ENCODE measurements at places on chromosomes 2 and 18.

GRCh38 chr2:229160180-229160579, 110.9 kb downstream of the PID1 start:
- no peak for DNase-seq

DNA sequence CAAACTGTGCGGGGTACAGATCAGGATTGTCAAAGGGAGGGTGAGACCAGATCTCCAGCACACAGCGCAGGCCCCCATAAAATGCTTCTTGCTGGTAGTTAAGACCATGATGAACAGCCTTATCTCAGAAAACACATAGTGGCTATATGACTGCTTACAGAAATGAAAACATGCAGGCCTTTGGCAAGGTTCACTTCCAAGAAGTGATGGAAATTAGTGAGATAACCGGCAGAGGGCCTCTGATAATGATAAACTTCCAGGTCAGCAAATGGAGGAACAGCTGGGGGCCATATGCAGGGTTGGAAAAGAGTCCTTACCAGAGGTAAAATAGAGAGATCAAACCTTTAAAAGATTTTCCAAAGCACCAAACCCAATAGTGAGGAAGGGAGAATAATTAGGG, 46.6 kb downstream of the CFAP221 start:
- DNase-seq = no peak

- no peak for DNase-seq
Observed at GRCh38 chr2:15942711-15943345, 2.5 kb downstream of the MYCN start.

GRCh38 chr18:45526114-45526841, 89.0 kb upstream of the SLC14A2 start:
- DNase-seq = peak; percentile 14

GRCh38 chr2:33420726-33421125, 55.7 kb upstream of the RASGRP3 start:
- DNase-seq = peak; percentile 48

GRCh38 chr18:3747176-3747973, 297.4 kb downstream of the TGIF1 start:
- DNase-seq = no peak

DNA sequence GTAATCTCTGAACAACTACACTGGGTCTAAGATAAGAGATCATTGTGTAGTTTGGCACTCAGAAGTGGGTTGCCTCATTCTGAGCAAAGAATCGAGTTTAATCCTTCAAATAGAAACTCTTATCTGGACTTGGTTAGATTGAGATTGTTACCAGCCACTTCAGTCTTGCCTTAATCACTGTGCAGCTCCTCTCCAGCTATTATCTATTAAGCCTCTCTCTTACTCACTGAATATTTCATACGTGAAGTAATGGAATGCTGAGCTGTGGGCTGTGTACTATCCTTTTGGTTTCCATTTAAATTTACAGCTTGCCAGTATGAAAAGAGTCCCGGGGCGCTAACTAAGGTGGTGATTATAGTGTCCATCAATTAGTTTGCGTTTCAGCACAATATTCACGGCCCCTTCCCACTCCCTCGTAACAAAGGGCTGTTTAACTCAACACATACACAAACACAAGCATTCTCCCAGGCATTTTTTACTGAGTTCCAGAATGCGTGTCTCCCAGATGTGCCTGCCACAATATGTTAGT, 65.7 kb upstream of the NCKAP5 start:
- peak; percentile 79 for DNase-seq

DNA sequence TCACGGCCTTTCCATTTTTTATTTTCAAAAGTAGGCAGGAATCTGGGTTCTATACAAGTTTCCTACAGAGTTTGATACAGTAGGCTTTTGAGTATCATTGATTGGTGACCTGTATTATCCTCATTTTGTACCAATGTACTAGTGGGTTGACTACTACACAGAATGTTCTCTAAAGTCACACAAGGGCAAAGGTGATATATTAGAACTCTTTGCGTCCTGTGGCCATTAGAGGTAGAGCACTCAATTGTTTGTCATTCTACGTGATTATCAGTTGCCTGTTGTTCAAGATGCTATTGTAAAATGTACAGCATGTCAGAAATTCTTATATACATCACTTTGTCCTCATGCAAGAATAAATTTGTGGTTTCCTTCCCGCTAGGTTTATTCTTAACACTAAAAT, 24.8 kb downstream of the WDR75 start:
- no peak for DNase-seq

DNA sequence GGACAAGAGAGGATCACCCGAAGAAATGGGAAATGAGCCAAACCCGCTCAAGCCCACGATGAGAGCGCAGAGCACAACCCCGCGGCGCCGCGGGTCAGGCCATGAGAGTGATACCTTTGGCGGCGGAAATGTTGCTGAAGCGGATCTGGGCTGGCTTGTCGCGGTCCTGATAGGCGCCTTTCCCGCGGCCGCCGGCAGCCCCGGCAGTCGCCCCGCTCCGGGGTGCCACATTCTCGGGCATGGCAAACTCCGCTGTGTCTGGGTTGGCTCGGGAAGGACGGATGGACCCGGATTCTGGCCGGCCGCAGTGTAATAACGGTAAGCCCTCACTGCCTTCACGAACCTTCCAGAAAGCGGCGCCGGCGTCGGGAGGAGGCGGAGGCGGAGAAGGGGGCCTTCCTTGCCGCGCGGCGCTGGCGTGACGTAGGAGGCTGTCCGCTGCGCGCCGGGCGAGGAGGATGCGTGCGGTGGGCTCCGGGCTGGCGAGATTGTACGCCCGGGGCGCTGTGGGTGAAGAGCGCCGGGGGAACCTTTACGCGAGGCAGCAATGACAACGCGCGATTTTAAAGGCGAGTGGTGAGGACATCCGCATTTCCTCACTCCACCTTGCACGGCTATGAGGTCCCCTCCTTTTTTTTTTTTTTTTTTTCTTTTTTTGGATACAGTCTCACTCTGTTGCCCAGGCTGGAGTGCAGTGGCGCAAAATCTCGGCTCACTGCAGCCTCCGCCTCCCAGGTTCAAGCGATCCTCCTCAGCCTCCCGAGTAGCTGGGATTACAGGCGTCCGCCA, at the start of gene CCT4:
Gene CCT4 (minus strand): TSS at position 390 of the 789 bp plus-strand sequence. CDS start 149 bp downstream, at position 241.
- DNase-seq = peak; percentile 75

DNA sequence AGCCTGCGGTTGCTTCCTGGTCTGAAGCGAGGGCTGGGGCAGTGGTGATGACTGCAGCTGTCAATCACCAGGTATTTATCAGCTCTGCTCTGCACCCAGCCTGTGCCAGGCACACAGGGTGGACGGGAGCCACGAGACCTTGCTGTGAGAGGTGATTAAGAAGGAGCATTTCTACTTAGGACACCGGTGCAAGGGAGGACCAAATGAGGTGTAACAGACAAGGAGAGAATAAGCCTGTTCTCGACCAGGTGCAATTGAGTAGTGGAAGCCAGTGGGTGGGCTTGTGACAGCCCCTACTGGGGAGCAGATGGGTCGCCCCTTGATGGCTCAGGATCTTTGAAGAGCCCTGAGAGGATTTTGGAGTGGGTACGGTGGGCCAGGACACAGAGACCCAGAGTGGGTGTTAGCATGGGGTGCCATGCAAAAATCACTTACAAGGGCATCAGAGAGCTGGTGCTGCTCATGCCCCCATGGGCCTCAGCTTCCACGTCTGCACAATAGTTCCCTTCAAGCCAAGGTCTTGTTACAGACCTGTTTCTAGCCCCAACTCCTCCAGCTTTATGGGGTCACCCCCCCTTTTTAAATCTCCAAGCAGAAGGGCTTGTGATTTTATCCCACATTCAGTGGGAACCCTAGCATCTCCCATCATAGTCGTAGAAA, 24.6 kb downstream of the GPR55 start:
- DNase-seq = no peak

DNA sequence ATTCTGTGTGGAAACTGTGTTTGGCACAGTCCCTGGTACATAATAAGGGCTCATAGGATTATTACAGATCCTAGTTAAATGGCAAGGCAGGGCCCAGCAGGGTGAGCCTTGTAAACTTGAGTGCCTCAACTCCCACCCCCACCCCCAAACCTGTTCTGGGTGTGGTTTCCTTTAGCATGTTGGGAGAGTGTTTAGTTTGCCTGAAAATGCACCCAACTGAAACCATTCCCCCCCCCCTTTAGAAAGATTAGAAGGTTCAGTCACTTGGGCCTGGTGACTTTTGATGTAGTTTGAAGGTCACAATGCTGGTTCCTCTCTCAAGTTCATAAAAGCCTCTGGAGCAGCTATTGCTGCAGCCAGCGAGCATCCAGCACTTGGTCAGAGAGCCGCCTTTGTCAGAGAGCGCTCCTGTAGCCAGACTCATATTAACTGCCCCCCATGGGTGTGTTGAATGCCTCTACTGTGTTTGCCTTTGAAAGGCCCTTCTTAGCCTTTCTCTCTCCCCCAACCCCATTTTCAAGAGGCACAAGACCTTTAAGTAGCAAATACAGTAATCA, 113.7 kb downstream of the SPTBN1 start:
- DNase-seq = no peak

- DNase-seq = no peak
Observed at GRCh38 chr2:71785516-71785981, 332.2 kb downstream of the DYSF start.

GRCh38 chr2:107986278-107987217, at the start of gene SLC5A7:
TSS of gene SLC5A7 (plus strand) at chr2:107986524. CDS start at chr2:107988156, 1,632 bp downstream.
- no peak for DNase-seq

- peak; percentile 81 for DNase-seq
Observed at GRCh38 chr18:63161761-63162195, 157.8 kb downstream of the BCL2 start.

- DNase-seq = no peak
Observed at GRCh38 chr18:57581301-57581934, 5.1 kb downstream of the FECH start.

DNA sequence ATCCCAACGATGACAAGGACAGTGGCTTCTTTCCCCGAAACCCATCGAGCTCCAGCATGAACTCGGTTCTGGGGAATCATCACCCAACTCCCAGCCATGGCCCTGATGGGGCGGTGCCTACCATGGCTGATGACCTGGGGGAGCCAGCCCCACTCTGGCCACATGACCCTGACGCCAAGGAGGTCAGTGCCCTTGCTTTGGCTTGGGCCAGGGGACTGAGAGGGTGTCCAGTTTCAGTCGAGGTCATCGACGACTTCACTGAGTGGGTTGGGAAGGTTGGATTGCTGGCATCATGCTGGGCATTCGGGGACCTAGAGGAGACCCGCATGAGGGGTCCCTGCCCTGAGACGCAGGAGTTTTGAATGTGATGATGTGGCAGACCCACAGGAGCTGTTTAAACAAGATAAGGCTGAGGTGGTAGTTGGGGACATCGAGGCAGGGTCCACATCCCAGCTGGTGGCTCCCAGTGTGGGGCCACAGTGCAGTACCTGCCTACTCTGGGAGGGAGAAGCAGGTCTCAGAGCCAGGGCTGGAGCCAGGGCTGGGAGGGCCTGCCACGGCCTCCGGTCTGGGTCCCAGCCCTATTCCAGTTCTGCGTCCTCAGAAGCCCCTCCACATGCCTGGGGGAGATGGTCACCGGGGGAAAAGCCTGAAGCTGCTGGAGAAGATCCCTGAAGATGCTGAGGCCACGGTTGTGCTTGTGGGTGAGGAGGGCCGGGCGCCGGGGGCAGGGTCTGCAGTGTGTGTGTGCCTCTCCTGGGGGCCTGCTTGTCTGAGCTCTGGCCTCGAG, 6.0 kb downstream of the SLC4A3 start:
- no peak for DNase-seq

- DNase-seq = no peak
Observed at GRCh38 chr18:76592981-76593381, 97.9 kb upstream of the ZNF516 start.

DNA sequence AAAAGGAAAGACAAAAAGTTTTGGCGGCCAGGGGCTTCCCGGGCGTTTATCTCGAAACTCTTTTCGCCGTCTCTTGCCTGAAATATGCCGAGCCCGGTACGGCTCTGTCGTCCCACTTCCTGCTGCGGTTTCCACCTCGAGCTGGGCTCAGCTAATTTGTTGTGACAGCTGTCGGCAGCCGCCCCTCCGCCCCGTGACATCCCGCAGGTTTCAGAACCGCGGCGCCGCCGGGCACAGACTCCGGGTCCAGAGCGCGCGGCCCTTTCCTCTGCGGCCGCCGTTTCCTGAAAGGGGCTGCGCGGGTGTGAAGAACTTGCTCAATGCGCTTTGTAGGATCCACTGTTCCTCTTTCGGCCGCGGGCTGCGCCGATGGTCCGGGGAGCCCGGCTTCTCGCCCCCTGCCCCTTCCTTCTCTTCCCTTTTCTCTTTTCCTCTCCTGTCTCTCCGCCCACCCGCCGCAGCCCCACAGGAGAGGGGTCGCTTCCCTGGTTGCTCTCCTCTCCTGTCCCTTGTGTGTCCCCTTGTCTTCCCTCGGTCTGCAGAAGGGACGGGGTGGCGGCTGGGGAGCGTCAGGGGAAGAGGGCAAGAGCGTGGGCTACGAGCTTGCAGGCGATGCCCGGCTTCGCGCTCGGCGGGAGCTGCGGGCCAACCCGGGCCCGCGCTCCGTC, 648 bp downstream of the ARID5A start:
- peak; percentile 78 for DNase-seq

DNA sequence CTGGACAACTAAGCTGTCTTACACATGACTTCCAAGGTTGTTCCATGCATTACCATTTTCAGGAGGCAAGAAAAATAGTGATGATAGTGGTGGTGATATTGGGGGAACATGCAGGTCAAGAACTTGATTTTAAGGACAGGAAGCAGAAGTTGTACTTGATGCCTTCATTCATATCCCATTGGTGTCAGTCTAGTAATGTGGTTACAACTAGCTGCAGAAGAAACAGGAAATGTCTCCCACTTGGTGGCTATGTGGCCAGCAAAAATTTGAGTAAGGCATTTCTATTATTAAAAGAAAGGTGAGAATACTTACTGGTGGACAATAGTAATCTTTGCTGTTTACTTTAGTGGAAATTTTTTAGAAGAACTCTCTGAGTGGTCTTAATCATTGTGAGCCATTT, 103.4 kb downstream of the ALMS1 start:
- DNase-seq = no peak

- peak; percentile 88 for DNase-seq
Observed at GRCh38 chr2:186570604-186571003, 19.3 kb upstream of the ITGAV start.

- peak; percentile 58 for DNase-seq
Observed at GRCh38 chr2:101805152-101806088, 107.9 kb downstream of the MAP4K4 start.

GRCh38 chr2:130920415-130921163, 83.9 kb downstream of the ARHGEF4 start:
- DNase-seq = peak; percentile 53

DNA sequence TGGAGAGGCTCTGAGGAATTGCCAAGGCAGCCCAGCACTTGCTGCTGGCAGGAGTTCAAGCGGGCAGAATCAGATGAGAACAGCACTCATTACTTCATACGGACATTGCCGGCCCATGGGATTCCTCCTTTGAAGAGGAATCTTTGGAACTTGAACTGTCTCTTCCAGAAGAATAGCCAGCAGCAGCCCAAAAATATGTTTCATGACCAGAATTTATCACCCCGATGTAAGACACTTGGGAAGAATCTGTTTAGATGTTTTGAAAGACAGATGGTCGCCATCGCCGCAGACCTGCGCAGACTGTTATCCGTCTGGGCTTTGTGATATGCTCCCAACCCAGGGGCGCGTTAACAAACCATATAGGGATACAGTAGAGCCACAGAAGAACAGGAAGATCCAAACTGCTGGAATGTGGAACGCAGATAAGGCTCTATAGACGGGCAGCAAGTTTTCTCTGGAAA, 3.7 kb upstream of the ADI1 start:
- DNase-seq = no peak

Data from M059J (cell line).